ENCODE measurements at places on chromosomes 7 and 10.

DNA sequence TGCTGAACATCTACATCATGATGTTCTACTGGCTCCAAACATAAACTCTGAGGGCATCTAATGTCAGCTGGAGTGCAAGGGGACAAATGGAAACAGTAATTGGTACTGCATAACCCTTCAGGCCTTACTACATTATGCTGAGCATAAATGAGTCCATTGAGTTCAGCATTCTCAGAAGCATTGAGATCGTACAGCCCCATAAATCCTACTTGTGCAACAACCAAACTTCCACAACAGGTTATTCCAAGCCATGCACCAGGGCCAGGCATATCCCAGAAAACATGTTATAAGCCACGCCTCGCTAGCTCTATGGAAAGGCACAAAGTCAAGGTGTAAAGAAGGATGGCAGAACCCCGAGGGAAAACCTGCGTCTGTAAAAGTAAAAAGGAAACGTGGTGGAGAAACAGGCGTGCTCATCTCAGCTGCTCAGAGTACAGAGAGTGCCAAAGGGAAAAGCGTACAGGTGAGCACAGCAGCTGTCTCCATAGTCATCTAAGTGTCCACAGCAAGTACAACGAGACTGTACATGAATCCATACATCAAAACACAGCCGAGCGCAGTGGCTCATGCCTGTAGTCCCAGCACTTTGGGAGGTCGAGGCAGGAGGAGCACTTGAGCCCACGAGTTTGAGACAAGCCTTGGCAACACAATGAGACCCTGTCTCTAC lies 124.6 kb downstream of the PARD3 start:
- DNase-seq, result no peak

GRCh38 chr7:17822547-17823173 lies 117.6 kb downstream of the SNX13 start:
- no peak for DNase-seq

DNA sequence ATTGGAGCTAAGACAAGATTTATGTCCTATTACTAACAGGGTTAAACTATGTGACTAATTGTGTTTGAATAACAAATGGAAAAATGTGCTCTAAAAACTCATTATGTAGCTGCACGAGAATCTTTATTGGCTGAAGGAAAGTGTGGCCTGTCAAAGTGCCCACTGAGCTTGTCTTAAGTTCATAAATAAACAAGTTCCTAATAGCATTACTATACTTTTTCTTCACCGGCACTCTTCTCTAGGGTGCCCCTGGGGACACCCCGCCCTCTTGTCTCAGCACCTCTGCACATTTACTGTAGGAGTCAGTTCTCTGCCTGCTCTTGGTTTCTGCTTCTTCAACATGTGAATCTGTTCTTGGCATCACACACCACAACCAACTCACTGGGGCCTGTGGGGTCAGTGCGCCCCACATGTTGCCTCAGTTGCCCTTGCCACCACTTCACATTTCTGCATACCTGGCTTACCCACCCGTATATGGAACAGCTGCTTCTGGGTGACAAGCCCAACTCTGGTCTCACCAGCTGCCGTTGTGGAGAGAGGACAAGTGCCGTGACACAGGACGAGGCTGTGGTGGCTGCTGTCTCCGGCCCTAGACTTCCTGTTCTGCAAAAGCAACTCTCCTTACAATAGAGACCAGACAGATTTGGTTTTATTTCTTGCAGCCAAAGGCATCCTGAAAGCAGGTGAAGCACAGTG lies 96.3 kb upstream of the DDC start:
- peak; percentile 72 for DNase-seq

DNA sequence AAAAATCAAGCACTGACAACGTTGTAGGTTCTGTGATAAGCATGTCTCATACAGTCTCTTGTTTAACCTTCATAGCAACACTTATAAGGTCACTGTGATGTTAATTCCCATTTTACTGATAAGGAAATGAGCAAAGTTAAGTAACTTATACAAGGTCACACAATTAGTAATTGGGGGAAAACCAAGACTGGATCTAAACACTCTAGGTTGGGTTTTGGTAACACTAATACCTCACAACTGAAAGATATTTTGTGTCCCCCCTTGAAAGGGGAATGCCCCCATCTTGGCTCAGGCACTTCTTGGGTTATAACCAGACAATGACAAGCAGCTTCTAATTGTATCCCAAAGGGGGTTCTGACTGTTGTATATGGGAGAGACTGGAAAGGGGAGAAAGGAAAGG lies 36.0 kb upstream of the ABCB4 start:
- no peak for DNase-seq

GRCh38 chr7:108088729-108089128 lies 41.4 kb downstream of the LAMB4 start:
- no peak for DNase-seq

- no peak for DNase-seq
These were observed 432.2 kb upstream of the KLF6 start for GRCh38 chr10:4217187-4217586.

DNA sequence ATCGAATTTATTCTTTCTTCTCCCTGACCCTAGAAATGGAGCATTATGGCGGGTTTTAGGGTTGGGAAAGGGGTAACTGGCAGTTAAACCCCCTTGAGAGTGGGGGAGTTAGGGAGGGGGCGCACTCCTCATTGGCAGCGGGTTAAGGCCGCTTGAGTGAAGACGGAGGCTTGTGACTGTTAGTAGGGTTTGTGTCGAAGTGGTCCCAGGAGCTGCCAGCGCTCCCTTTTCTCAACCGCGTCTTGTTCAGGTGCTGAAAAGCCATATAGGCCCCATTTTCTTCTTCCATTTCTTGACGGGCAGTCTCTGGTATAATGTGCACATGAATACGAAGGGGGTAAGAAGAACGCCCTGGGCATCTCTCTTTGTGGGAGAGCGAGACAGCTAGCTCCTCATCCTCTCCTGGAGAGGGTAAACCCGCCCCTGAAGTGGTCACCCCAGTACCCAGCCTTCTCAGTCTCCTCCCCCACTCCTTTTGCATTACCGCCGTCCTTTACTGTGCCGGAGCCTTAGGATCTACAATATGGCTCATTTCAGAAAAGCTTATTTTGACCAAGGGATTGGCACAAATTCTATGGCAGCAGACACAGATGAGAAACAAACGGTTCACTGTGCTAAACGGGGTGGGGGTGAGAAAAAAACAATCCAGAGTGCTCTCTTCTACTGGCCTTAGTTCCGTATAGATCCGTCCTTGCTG lies 836 bp downstream of the KMT2E start:
- no peak for DNase-seq

- DNase-seq, result no peak
These were observed 32.9 kb downstream of the AP3M1 start for GRCh38 chr10:74117738-74118137.

DNA sequence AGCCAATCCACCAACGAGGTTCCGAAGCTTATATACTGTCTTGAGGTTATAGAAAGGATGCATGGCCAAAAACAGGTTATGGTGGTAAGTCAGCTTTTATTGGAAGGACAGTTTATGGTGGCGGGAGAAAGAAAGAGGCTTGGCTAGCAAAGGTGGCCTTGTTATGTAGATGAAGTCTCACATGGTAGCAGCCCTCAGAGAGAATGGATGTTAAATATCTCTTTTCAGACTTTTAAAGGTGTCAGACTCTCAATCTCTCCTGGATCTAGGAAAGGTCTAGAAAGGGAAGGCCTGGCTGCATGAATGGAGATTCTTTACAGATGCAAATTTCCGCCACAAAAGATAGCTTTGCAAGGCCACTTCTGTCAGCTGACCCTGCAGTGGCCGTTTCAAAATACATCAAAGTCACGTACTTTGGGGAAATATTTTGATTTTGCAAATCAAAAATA lies 333.8 kb downstream of the GALNT17 start:
- no peak for DNase-seq

All from KG1 (cell line).